ENCODE measurements at places on chromosomes 2 and 18. TPM values are rescaled to one million over a fixed set of nuclear protein-coding genes. Genes with fewer than 3 reads are reported as not detected.
A peak's percentile ranks its signal among the peaks of the same experiment; 100 is the strongest.

DNA sequence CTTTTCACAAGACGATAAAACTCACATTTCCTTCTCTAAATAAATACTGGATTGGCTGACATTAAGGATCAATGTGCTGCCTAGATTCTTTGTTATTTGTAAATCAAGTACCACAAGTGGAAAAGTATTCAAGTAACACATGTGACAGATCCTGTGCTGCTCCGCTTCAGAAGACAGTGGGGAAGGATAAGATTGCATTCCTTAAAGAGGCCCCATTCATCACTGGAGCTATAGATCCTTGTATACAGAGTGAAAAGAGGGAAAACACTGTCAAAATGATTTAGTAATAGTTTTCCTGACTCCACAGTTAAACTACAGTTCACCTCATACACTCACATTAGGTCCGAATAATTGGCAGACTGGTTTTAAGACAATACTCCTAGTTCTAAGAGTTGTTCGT is 108.0 kb upstream of the CSRNP3 start:
- DNase-seq = no peak

DNA sequence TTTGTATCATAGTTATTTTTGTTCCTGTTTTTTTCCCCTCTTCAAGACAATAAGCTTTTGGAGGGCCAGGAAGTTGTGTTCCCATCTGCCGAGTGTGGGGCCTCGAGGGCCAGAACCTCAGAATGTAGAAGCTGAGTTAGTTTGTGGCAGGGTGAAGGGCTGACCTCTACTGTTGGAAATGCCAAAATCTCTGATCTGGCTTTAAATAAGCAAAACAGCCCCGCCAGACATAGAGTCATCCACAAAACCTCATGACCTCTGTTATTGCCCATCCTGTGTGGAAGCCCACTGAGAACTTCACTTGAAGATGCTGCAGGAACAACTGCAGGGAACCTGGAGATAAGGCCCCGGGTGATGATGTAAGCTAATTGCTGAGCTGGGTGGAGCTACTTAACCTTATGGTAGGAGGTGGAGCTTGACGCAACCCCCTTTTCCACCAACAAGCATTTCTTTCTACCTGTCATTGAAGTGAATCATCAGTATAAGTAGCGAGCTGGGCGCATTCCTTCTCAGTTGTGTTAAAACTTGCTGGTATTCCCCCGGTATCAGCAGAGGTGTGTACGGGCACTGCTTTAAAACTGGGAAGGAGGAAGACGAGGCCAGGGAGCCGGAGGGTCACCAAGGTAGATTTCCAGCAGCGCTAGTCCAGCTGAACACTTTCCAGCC is 177.2 kb downstream of the NEDD4L start:
- peak; percentile 85 for DNase-seq

DNA sequence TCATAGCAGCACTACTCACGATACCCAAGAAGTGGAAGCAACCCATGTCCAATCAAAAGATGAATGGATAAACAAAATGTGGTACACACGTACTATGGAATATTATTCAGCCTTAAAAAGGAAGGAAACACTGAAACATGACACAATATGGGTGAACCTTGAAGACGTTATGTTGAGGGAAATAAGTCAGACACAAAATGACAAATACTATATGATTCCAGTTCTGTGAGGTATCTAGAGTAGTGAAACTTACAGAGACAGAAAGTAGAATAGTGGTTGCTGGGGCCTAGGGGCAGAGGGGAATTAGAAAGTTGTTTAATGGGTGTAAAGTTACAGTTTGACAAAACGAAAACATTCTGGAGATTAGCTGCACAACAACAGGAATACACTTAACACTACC is 24.7 kb downstream of the TLK1 start:
- no peak for DNase-seq

DNA sequence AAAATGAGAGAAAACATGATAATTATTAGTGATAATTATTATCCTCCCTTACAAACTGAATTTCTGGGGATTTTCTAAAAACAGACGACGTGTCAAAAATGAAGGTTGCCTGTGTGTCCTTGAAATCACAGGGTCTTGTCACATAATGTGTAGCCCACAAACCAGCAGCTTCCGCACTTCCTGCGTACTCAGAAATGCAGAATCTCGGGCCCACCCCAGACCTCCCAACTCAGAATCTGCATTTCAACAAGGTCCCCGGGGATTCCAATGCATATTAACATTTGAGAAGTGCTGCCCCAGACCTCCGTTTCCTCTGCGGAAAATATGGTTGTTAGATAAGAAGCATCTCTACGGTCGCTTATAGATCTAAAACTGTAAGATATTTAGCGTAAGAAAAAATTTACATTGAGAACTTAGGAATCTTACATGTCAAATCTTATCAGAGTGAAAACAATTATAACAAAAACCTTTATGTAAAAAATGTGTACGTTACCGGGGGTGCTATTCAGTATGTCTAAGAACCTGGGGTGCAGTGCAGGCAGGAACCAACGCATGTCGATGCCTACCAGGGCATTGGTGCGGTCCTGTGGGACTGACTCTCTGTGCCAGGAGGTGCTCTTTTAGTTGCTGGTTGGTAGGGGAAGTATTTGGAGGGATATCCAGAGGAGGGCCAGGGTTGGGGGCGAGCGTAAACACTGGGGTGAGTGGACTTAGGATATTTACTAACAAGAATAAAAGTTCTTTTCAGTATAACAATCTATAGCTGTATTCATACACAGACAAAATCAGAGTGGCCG is 15.2 kb downstream of the CDKL4 start:
- no peak for DNase-seq

- DNase-seq = no peak
Observed at GRCh38 chr2:217946051-217946450, 56.7 kb downstream of the TNS1 start.

DNA sequence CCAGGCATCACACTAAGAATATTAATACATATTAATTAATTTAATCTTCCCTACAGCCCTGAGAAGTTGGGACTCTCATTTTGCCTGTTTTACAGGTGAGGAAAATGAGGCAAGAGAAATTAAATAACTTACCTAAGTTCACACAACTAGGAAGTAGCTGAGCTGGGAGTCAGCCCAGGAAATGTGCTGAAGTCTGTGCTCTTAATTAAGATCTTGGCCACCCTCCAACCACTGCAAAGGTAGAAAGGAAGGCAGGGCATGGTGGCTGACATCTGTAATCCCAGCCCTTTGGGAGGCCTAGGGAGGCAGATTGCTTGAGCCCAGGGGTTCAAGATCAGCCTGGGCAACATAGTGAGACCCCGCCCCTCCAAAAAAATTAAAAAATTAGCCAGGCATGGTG is 12.9 kb upstream of the MGAT4A start:
- DNase-seq = peak; percentile 59

DNA sequence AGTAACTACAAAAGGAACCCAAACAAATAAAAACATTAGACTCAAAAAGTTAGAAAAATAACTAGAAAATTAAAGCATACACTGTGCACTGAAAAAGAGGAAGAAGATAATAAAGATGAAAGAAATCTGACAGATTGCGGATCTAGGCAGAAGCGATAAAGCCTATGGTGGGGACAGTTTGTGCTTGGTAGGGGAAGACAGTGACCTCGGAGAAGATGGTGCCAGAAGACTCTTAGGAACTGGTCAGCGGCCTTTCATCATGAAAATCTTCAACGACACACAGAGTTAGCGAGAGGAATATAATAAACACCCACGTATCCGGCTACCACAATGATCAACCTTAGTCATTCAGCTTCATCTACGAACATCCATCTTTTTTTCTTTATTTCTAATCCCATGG is 180.5 kb downstream of the HDAC4 start:
- no peak for DNase-seq

GRCh38 chr2:239209783-239210182 is 191.0 kb downstream of the HDAC4 start:
- DNase-seq = no peak

- DNase-seq = no peak
Observed at GRCh38 chr2:2243666-2244065, 87.4 kb downstream of the MYT1L start.

- peak; percentile 96 for DNase-seq
Observed at GRCh38 chr2:241686650-241687425, at the start of gene DTYMK. Gene DTYMK, minus strand, starts transcription at chr2:241686815. Its CDS starts 32 bp downstream, at chr2:241686783.

MOGAT1 gene
- 0.24 TPM for total RNA-seq
